ENCODE measurements at places on chromosomes 11 and 22.
A peak's percentile ranks its signal among the peaks of the same experiment; 100 is the strongest.

DNA sequence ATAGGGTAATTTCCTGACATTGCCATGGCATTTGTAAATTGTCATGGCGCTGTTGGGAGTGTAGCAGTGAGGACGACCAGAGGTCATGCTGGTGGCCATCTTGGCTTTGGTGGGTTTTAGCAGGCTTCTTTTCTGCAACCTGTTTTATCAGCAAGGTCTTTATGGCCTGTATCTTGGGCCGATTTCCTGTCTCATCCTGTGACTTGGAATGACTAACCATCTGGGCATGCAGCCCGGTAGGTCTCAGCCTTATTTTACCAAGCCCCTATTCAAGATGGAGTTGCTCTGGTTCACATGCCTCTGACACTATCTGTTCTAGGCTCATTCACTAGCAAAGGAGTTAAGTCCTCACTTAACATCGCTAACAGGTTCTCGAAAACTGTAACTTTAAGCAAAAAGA, 1374.2 kb downstream of the FAM181B start:
- no peak overlapping the region for H3K4me3 ChIP-seq
- no peaks in the 10 kb centered on the region for H3K27me3 ChIP-seq
- no peaks in the 10 kb centered on the region for H3K4me1 ChIP-seq
- no peak for DNase-seq
- H3K27ac ChIP-seq, result no peak overlapping the region

DNA sequence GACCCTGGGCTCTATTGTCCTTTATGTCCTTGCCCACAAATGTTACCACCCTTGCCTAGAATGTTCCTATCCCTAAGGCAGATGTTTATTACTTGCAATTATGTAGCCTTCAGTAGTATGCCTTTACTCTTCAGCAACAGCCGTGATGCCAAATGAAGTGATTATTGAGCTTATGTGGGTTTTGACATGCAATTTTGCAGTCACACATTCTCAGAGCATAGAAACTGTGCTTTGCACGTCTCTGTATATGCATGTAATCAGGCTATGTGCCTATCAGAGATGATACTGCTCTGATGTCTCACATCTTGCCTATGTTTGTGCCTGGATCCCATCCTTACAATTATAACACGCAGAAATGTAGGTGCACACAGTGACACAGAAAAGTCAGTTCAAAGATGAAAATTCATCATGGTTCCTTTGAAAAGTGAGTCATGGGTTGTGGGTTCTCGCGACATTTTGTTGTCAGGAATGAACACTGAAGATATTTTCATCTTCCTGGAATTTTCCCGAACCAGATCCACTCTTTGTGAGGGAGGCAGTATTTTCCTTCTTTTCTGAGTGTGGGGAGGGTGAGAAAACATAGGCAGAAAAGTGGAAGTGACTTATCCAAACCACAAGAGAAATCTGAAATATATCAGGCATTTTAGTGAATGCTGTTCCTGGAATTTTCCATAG, 81.1 kb downstream of the BMAL1 start:
- peaks cover 9% of the 10 kb centered on the region for H3K36me3 ChIP-seq
- H3K4me1 ChIP-seq, result peaks cover 3% of the 10 kb centered on the region
- H3K4me3 ChIP-seq, result no peak overlapping the region
- no peak overlapping the region for H3K27ac ChIP-seq
- H3K27me3 ChIP-seq, result no peaks in the 10 kb centered on the region
- DNase-seq, result no peak

DNA sequence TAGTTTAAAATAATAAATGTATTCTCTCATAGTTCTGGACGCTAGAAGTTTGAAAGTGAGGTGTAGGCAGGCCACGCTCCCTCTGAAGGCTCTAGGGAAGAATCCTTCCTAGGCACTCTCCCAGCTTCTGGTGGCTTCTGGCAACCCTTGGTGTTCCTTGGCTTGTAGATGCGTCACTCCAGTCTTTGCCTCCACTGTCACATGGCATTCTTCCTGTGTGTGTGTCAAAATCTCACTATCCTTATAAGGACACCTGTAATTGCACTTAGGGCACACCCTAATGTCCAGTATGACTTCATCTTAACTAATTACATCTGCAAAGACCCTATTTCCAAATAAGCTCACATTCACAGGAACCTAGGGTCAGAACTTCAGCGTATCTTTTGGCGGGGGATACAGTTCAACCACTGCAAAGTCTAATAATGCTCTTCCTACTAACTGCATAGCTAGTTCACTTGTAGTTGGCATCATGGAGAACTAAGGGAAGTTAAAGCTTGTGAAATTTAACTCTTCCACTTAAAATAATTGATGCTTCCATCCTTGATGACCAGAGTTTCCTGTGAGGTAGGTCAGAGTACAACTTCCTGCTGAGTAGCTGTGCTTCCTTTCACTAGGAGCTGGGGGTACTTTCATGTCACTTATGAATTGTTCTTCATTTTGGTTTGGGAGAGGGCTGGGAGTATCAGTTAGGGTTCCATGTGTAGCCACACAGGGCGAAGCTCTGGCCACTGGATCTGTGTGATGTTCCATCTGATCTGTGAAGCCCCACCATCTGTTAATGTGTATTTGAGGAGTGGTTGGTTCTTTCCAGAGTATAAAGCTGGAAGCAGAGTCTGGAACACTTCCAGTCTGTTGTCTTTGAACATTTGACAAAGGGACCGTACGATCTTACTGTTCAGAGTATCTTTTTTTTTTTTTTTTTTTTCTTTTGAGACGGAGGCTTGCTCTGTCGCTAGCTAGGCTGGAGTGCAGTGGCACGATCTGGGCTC, 10.5 kb downstream of the YWHAH start:
- H3K27ac ChIP-seq, result peak overlapping the region; percentile 70
- H3K27me3 ChIP-seq, result no peaks in the 10 kb centered on the region
- peak; percentile 50 for DNase-seq
- peaks cover 13% of the 10 kb centered on the region for H3K4me1 ChIP-seq
- H3K4me3 ChIP-seq, result no peak overlapping the region

DNA sequence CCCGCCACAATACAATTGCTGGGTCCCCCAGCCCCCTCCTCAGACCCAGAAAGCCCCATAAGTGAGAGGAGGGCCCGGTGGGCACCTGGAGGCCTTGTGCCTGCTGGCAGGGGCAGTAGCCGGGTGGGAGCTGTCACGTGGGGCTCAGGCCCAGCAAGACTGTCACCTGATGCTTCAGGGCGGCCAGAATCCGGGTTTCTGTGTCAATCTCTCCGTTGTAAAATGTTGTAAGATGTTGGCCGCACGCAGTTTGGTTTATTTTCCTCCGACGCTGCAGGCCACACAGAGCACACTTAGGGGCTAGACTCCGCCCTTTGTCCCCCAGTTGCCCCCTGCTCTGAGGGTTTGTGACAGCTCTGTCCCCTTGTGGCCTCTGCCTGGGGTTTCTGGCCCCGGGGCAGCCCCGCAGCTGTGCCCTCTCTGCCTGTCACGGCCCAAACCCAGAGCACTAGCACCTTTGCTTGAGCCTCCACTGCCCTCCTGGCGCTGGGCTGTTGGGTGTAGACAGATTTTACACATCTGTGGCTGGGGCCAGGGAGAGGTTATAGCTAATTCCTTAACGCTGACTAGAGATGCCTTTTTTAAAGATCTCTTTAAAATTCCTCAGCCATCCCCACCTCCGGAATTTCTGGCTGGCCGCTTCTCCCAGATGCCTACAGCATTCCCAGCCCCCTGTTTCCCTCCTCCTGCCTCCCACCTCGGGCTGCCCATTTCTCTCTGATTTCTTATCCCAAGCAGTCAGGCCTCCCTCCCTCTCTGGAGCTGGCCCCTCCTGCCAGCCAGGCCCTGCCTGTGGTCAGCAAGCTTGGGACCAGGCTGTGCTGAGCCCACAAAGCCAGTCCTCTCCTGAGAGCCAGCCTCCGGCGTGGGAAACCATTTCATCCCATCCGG, 3.2 kb upstream of the PRR5 start:
- H3K27me3 ChIP-seq, result peaks cover 3% of the 10 kb centered on the region
- H3K36me3 ChIP-seq, result no peaks in the 10 kb centered on the region
- H3K4me3 ChIP-seq, result no peak overlapping the region
- DNase-seq, result peak; percentile 93
- H3K4me1 ChIP-seq, result peaks cover 40% of the 10 kb centered on the region

DNA sequence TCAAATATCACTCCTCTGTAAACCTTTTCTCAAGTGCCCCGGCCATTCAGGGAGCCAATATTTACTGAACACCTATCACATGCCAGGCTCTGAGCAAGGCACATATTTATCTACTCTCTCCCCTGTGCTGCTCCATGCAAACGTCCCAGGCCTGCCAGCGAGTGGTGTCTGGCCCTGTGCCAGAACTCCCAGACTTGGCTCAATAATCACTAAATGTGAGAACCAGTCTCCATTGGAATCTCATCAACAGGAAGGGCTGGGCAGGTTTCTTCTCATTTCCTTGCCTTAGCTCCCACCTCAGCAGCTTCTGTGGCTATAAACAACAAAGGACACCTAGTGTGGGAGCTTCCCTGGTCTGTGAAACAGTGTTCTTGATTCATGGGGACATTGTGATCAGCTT, 21.7 kb downstream of the RASSF10 start:
- H3K4me3 ChIP-seq, result no peak overlapping the region
- H3K36me3 ChIP-seq, result no peaks in the 10 kb centered on the region
- H3K27ac ChIP-seq, result no peak overlapping the region

- H3K4me3 ChIP-seq, result no peak overlapping the region
- peaks cover 4% of the 10 kb centered on the region for H3K27me3 ChIP-seq
- no peaks in the 10 kb centered on the region for H3K36me3 ChIP-seq
These were observed 16.9 kb downstream of the C11orf86 start for GRCh38 chr11:66992041-66992440.

DNA sequence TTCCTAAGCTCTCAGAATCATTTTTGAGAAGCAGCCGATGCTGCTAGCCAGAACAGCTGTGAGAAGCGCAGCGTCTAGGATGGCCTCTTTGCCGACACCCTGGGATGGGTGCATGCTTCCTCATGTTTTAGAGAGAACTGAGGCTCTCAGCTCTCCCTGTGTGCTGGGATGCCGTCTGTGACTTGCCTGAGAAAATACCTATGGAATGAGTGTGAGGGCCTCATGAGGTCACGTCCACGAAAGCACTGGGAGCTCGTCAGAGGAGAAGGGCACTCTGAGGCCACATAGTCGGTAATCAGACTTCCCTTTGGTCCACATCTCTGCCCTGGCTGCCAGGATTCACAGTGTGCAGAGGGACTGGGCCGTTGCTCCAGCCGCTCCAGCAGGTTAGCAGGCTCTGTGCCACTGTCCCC, 54.7 kb downstream of the MICAL3 start:
- peak overlapping the region; percentile 70 for H3K27ac ChIP-seq
- no peaks in the 10 kb centered on the region for H3K27me3 ChIP-seq
- H3K4me3 ChIP-seq, result no peak overlapping the region
- H3K4me1 ChIP-seq, result peaks cover 55% of the 10 kb centered on the region
- H3K36me3 ChIP-seq, result peaks cover 3% of the 10 kb centered on the region

DNA sequence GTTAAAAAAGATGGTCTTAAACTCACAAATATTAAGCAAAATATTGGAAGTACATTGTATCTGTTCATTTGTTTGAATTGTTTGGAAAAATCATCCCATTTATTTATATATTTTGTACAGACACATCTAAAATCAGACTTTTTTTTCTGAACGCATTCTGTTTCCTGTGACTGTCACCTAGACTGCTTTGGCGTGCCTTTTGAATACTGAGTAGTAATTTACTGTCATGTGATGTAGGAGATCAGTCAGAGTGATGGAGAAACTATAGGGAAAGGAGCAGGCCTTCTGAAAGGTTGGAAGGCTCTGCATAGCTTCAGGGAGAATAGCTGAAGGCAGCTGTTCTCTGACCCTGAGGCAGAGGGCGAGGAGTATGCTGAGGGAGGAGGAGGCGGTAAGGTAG, 452.0 kb upstream of the ARHGAP42 start:
- H3K36me3 ChIP-seq, result no peaks in the 10 kb centered on the region
- no peak overlapping the region for H3K4me3 ChIP-seq
- DNase-seq, result no peak
- H3K27me3 ChIP-seq, result no peaks in the 10 kb centered on the region
- H3K27ac ChIP-seq, result no peak overlapping the region

GRCh38 chr22:41939981-41940831, 6.7 kb downstream of the CENPM start:
- no peak overlapping the region for H3K27ac ChIP-seq
- H3K27me3 ChIP-seq, result no peaks in the 10 kb centered on the region
- peaks cover 20% of the 10 kb centered on the region for H3K4me1 ChIP-seq
- H3K4me3 ChIP-seq, result no peak overlapping the region
- peaks cover 16% of the 10 kb centered on the region for H3K36me3 ChIP-seq

DNA sequence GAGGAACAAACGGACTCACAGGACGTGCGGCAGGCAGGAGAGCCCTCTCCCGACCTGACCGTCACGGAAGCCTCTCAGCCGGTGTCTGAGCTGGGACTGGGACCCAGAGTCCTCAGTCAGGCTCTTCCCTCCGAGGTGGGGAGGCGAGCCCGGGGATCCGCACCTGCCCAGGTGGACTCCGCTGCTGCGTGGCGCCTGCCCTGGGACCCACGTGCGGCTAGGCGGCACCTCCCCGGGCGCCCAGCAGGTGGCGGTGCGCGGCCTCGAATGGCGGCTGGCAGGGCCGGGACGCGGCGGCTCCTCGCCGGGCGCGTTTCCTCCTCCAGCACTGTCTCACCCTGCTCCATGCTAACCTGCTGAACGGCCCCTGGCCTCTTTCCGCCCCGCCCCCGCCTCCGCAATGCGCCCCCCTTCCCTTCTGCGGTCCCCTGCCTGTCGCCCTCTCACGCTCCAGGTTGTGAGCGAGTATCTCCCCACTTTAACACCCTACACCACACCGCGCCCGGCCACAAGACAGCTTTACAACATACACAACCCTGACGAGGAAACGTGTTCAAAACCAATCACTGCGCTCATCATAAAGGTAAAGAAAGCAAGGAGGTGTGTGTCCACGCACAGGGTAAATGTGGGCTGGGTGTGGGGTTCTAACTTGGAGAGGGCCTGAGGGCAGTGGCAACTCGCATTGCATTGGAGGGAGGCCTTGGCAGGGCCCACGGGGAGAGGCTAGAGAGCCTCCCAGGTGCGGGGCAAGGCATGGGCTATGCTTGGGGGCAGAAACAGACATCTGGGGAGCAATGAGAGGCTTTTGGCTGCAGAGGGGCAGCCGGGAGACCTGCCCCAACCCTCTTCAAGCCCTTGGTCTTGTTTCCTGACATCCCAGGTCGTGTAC, 25.9 kb upstream of the ATXN10 start:
- DNase-seq, result peak; percentile 55
- H3K27me3 ChIP-seq, result peaks cover 58% of the 10 kb centered on the region
- peaks cover 4% of the 10 kb centered on the region for H3K4me1 ChIP-seq
- H3K4me3 ChIP-seq, result no peak overlapping the region
- no peak overlapping the region for H3K27ac ChIP-seq

- no peak for DNase-seq
- no peak overlapping the region for H3K4me3 ChIP-seq
- no peaks in the 10 kb centered on the region for H3K36me3 ChIP-seq
- no peak overlapping the region for H3K27ac ChIP-seq
- H3K4me1 ChIP-seq, result no peaks in the 10 kb centered on the region
These were observed 21.8 kb upstream of the SLC22A24 start for GRCh38 chr11:63165706-63166310.

GRCh38 chr11:89021339-89021738, 44.4 kb downstream of the GRM5 start:
- H3K27me3 ChIP-seq, result no peaks in the 10 kb centered on the region
- no peak overlapping the region for H3K4me3 ChIP-seq
- H3K4me1 ChIP-seq, result no peaks in the 10 kb centered on the region
- DNase-seq, result no peak

DNA sequence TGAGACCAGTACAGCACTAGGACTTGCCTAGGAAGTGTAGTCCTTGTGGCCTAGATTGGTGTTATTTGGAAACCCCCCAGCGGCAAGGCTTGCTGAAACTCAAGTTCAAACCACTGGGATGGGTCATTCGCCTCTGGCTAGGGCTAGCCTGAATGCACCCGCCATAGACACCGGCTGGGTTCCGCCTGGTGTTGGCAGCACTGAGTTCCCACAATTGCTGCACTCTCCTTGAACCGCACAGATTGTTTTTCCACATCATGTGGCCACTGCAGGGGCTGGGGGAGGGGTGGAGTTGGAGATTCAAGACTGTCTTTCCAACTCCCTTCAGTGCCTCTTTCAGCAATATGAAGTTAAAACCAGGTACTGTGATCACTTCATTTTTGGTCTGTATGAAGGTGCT, 43.1 kb downstream of the CCDC73 start:
- no peaks in the 10 kb centered on the region for H3K4me1 ChIP-seq
- H3K27ac ChIP-seq, result no peak overlapping the region
- no peaks in the 10 kb centered on the region for H3K27me3 ChIP-seq
- H3K4me3 ChIP-seq, result no peak overlapping the region

Measured in muscle of leg (tissue), 16 donors.